D721Med (cell line): ENCODE measurements at places on chromosomes 7 and 10.

DNA sequence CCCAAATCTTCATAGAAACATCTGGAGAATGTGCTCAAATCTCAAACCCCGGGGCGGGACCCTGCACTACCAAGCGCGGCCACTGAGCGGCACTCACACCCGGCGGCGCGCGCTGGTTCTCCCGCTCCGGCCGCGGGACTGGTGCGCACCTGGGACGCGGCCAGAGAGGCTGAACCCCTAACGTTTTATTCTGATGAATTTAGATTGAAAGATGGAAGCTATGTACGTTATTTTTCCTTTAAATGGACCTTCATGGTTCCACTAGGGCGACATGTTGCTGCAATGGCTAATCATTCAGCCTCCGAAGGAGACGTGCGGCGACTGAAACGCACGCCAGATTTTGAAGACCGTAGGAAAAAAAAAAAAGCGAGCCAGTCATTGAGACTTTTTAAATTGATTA is 107.0 kb upstream of the INSIG1 start:
- peak; percentile 60 for DNase-seq

- DNase-seq: no peak
These were observed 465.6 kb upstream of the IGFBP3 start for GRCh38 chr7:46386428-46387399.

- DNase-seq: no peak
These were observed 70.5 kb downstream of the ADCYAP1R1 start for GRCh38 chr7:31122649-31123058.

DNA sequence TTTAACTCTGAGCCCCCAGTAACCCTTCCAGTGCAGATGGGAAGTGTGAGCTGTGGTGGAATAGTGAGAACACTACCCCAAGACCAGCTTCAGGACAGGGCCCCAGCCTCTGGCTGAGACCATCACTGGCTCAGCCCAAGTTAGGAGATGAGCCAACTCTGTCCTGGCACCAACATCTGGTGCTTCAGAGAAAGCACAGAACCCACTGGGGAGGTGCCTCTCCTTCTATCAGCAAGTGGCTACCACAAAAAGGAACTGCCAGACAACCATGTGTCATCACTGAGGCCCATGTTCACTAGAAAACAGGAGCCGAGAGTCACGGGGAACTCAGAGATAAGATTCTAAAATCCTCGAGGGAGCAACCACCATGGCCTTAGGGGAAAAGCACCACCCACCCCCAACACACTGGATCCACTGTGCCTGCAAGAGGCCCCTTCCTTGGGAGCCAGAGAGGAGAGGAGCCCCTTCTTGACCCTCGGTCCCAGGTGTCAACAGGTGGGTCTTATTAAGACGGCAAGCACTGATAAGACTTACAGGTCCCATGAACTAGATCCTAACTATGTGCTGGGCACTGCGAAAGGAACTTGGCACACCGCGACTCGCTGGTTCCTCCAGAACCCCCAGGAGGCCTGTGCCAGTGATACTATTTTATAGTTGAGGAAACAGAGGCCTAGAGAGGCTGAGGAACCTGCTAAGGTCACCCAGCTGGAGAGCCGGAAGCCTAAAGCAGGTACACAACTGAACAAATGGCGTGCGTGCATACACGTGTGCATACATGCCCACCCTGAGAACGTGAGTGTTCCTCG is 102.7 kb downstream of the FAM53B start:
- no peak for DNase-seq

- no peak for DNase-seq
These were observed 79.1 kb upstream of the PDCD4 start for GRCh38 chr10:110792476-110793125.

DNA sequence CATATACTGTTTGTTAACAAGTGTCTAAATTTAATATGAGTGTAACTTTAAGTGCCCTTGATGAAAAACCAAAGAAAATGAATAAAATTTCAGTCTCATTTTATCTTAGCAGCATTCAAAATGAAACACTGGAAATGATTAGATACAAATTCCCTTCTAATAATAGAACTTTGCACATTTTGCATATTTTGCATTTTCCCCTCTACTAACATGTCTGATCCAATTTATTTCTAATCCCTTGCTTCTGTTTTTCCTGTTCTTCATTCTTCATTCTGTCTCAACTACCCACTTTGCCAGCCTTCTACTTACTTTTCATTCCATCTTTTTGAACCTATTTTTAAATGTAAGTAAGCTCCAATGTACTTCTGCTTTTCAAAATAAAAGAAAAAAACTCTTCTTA is 42.7 kb upstream of the SEMA3D start:
- no peak for DNase-seq

GRCh38 chr10:57884407-57884806 is 383.3 kb downstream of the IPMK start:
- DNase-seq: no peak

- no peak for DNase-seq
These were observed 103.0 kb downstream of the DNAJB6 start for GRCh38 chr7:157439761-157440160.

DNA sequence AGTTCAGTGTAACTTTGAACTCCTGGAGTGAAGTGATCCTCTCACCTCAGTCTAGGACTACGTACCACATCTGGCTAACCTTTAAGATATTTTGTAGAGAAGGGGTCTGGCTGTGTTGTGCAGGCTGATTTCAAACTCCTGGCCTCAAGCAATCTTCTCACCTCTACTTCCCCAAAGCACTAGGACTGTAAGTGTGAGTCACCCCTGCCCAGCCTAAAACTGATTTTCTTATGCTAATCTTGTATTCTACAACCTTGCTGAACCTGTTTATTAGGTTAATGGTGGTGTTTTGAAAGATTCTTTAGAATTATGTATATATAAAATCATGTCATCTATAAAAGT is 58.0 kb downstream of the LCOR start:
- no peak for DNase-seq

DNA sequence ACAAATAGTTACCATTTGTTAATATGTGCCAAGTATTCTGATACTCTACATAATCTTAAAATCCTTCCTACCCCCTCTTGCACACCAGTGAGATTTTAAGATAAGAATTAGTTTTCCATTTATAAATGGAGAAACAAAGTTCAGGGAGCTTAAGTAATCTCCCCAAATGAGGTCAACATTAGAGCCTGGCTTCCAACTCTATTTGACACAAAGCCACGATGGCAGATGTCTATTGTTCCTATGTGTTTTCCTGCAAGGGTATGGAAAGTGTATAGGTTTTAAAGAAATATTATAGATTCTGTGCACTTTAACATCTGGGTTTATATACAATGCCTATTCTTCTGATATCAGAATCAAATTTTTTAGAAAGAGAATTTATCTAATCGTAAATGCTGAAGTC is 143.9 kb upstream of the SEMA3C start:
- DNase-seq: no peak

DNA sequence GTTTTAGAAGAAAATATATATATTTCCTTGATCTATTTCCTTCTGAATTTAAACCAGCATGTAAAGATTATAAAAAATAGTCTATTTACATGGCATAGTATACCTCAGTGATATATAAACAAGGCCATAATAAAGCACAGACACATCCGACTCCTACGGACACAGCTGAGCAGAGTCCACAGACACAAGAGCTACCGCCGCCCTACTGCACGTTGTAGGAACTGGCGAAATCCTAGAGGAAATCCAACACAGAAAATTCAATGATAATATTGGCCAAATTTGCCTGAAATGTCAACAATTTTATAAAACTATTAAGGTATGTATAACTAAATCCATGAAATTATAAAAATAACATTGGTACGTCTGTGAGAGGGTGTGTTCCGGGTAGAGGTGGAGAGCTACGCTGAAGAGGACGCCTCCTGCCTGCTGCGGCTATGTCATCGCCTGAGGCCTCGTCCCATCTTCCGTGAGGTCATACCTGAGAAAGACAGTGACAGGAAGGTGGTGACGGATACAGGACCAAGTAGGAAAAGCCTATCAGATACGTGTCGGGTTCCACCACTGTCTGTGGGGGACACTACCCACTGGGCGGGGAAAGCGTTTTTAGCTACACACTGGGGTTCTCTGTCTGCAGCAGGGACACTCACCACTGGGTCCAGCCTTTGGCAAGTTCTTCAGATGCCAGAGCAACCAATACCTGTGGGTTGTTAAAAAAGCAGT is 29.3 kb upstream of the NCAPG2 start:
- no peak for DNase-seq

DNA sequence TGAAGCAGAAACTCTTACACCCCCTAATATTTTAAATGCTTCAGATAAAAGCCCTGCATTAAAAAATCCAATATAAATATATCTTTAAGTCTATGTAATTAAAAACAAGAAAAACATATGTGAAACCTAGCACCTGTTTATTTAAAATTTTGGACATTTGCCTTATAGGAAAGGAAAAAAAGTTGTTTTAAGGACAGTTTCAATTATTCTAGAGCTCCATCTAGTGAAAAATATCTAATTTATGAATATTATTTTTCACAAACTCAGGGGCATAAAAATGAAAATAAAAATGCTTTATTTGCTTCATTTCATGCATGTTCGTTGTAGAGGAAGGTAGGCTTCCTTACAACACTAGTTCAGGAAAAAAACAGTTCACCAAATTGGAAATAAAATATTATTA is 26.1 kb downstream of the ENKUR start:
- DNase-seq: no peak

DNA sequence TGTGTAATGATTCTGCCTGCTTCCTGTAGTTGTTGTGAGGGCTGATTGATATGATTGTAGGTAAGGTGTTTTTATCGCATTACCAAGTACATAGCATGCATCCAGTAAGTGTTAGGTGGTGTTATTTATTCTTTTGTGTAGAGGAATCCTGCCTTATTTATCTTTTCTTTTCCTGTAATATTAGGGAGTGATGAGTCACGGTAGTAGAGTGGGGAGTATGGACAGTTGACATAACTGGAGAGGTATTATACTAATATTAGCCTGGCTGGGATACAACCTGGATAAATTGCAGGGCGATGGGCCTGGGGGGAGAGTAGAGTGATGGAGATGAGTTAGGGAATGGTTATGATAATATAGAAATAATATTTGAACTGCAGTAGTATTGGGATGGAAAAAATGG is 9.8 kb downstream of the SDK1 start:
- no peak for DNase-seq

GRCh38 chr10:57186201-57186600 is 825.1 kb upstream of the ZWINT start:
- DNase-seq: no peak
